ENCODE measurements at places on chromosomes 2 and 18. TPM values are rescaled to one million over a fixed set of nuclear protein-coding genes. Genes with fewer than 3 reads are reported as not detected.

The LYPD6B gene
- not detected for total RNA-seq

The CXCR4 gene
- not detected for total RNA-seq

The CDK15 gene
- total RNA-seq: not detected

The GAREM2 gene
- 2.4 TPM for total RNA-seq

The EFR3B gene
- total RNA-seq: 0.45 TPM

The IL37 gene
- total RNA-seq: 1.0 TPM

The CHRNA1 gene
- total RNA-seq: not detected

The CDCA7 gene
- total RNA-seq: 33.2 TPM

The CIB4 gene
- not detected for total RNA-seq

The IL36B gene
- total RNA-seq: not detected

The HOXD10 gene
- total RNA-seq: 0.80 TPM
